ENCODE measurements at places on chromosomes 7 and 10. TPM values are rescaled to one million over a fixed set of nuclear protein-coding genes. Genes with fewer than 3 reads are reported as not detected.

FEZF1 gene
- total RNA-seq: not detected

GRID1 gene
- not detected for total RNA-seq

CPA4 gene
- not detected for total RNA-seq

DLG5 gene
- total RNA-seq: 23.1 TPM

TRIM74 gene
- 0.58 TPM for total RNA-seq

ZNF503 gene
- 2.7 TPM for total RNA-seq

CYP2C19 gene
- total RNA-seq: not detected

- H3K27ac ChIP-seq: no peak overlapping the region
- DNase-seq: no peak
- H3K36me3 ChIP-seq: no peaks in the 10 kb centered on the region
Measured at GRCh38 chr10:110013630-110014293, 6.0 kb downstream of the ADD3 start.

DNA sequence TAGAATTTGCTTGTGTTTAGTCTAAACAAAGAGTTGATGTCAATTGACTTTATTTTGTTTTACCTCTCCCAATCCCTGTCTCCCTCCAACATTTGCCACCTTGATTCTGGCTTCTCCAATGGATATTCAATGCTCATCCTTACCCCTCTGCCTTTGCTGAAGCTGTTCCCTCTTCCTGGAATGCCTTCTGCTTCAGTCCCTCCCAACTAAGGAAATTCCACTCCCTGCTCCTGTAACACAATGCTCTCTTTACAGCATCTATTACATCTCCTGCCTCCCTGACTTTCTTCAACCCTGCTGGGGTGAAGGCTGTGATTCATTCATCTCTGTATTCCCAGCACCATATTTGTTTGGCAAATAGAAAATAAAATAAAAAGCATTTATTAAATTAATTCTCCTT, 34.5 kb upstream of the TAC1 start:
- no peaks in the 10 kb centered on the region for H3K36me3 ChIP-seq
- no peaks in the 10 kb centered on the region for H3K4me1 ChIP-seq
- H3K27me3 ChIP-seq: no peaks in the 10 kb centered on the region
- no peak overlapping the region for H3K27ac ChIP-seq
- no peak for DNase-seq

GRCh38 chr10:67077376-67077775, 151.5 kb downstream of the LRRTM3 start:
- no peaks in the 10 kb centered on the region for H3K36me3 ChIP-seq
- DNase-seq: no peak
- H3K4me1 ChIP-seq: no peaks in the 10 kb centered on the region
- H3K27me3 ChIP-seq: no peaks in the 10 kb centered on the region
- no peak overlapping the region for H3K27ac ChIP-seq

DNA sequence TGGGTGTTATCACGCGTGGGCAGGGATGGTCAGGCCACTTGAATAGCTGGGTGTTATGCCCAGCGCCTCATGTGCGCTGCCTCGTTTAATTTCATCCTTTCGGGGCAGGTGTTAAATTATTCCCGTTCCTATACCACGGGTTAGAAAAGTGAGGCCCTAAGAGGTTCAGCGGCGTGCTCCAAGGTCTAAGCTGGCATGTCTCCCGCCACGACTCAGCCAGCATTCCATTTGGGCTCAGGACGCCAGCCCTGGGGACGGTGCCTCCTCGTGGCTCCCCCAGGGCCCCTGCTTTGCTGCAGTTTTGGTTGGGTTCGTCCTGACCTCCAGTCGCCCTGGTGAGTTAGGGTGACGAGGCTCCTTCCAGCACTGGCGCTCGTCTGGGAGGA, 124.5 kb downstream of the TRRAP start:
- H3K27ac ChIP-seq: no peak overlapping the region
- no peaks in the 10 kb centered on the region for H3K27me3 ChIP-seq
- no peak for DNase-seq
- H3K4me1 ChIP-seq: no peaks in the 10 kb centered on the region
- no peak overlapping the region for H3K4me3 ChIP-seq

- DNase-seq: no peak
- H3K27ac ChIP-seq: no peak overlapping the region
- H3K36me3 ChIP-seq: no peaks in the 10 kb centered on the region
- no peaks in the 10 kb centered on the region for H3K4me1 ChIP-seq
- no peak overlapping the region for H3K4me3 ChIP-seq
Measured at GRCh38 chr7:113907617-113908016, 11.2 kb downstream of the PPP1R3A start.

DNA sequence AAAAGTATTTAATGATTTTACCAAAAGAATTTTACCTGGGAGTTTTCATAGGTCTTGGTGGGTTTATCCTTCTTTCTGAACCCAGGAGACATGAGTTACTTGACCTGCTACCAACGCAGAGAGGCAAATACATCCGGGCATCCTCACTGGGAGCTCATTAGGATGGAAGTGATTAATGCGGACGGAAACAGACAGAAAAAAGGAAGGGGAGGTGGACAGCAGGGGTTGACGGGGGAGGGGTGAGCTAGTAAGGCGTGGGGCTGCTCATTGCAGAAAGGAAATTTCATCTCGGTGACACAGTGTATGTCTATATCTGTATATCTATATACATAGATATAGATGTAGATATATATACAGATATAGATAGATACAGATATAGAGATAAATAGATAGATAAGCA, 408.2 kb upstream of the ADARB2 start:
- no peaks in the 10 kb centered on the region for H3K4me1 ChIP-seq
- no peak overlapping the region for H3K27ac ChIP-seq

DNA sequence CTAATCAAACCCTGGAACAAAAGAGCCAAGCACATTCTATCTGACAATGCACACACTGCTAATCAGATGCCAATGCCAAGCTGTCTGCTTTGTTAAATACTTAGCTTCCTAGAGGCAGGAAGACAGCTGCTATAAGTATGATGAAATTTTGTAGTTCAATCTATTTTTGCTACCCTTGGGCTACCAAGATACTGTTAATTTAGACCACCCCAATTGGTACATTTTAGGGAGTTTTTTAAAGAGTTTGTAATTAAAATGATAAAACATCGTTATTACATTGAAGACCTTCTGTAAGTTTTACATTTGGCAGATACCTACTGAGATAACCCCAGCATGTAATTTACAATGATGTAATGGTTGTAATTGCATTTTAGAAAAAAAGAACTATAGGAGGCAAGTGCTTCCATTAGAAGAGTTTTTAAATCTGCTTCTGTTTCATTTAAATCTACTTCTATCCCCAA, 268.5 kb downstream of the ADK start:
- H3K27ac ChIP-seq: no peak overlapping the region
- peak; percentile 46 for DNase-seq
- no peaks in the 10 kb centered on the region for H3K27me3 ChIP-seq
- no peak overlapping the region for H3K4me3 ChIP-seq
- H3K36me3 ChIP-seq: no peaks in the 10 kb centered on the region

DNA sequence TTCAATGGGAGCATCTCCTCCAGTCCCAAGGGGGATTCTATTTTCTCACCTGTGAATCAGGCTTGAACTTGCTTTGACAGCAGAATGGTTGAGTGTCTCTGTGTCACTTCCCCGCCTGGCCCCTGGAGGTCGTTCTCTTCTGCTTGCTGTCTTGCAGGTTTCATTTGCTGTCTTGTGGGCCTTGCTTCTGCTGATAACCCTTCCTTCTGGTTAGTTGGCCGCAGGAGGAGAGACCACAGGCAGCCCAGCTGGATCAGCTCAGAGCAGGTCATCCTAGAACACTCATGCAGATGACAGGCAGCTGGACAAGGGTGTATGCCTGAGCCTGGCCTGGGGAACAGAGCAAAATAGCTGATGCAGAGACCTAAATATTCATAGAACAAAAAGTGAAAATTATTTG, 344.2 kb upstream of the ADARB2 start:
- H3K4me1 ChIP-seq: no peaks in the 10 kb centered on the region
- no peak overlapping the region for H3K4me3 ChIP-seq
- H3K27ac ChIP-seq: no peak overlapping the region
- no peaks in the 10 kb centered on the region for H3K36me3 ChIP-seq

DNA sequence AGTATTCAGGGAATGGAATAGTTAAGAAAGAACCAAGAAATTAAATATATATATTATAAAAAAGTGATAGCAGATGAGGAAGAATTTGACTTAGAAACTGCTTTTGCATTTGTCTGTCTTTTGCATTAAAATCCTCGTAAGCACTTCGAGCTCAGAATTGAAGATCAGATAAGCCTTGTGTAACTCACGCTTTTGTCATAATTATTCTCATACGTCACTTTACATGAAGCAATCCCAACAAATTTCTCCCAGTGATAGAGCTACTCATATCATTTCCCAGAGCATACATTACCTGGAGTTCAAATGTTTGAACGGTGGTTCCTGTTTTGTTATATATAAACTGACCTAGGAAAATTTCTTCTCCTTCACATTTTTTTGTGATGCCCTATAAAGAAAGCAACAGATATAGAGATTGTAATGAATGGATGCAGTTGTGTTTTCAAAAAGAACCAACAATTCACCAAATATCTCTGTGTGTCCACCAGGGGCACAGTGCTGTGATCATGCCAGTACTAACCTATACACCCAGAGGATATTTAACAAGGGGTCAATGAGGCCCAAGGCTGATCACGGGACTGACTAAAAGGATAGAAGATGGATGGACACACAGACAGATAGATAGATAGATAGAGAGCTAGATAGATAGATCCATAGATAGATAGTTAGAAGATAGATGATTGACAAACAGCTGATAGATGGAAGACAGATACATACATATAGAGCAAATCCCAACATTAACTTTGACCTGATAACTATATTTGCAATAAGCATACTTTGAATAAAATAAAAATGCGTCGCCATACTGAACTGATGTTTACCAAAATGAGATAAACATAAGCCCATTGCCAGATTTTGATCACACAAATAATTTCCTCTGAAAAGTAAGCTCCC, 9.3 kb upstream of the HUS1 start:
- H3K4me3 ChIP-seq: no peak overlapping the region
- H3K36me3 ChIP-seq: no peaks in the 10 kb centered on the region
- peaks cover 7% of the 10 kb centered on the region for H3K4me1 ChIP-seq

- H3K36me3 ChIP-seq: no peaks in the 10 kb centered on the region
- DNase-seq: no peak
- H3K4me1 ChIP-seq: peaks cover 8% of the 10 kb centered on the region
Measured at GRCh38 chr10:70335246-70335613, 47.2 kb downstream of the LRRC20 start.

DNA sequence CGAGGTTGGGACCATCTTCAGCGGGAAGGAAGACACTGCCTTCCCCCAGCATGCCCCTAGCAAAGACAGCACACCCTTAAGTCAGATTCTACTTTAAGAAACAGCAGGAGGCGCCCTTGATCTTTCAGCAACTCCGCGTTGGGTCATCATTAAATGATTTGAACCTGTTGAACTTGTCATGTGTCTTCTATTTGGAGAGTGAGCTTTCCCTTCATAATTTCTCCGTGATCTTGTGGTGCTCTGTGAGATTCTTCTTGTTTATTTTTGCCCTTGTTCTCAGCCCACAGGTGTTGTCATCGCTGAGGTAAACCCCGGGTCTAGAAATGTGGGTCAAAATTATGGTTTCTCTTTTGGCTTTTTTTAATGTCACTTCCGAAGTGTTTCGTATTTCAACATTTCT, 49.5 kb upstream of the PITRM1 start:
- no peaks in the 10 kb centered on the region for H3K36me3 ChIP-seq
- H3K4me3 ChIP-seq: no peak overlapping the region
- no peak for DNase-seq

DNA sequence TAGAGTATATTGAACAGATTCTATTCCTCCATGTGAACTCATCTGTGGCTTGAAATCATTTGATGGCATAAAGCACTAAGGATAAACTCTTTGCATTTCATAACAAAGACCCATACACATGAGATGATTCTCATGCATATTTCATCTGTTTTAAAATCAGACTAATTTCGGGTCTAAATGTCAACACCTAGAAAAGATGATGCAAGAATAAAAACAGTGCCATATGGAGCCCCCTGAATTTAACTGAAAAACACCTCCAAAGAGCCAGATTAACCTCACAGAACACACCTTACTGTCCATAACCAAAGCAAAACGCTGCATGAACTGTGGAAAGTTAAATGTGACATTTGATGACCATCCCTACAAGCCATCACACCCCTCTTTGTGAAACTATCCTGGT, 59.7 kb downstream of the ELAPOR2 start:
- no peak overlapping the region for H3K4me3 ChIP-seq
- no peaks in the 10 kb centered on the region for H3K36me3 ChIP-seq
- H3K27ac ChIP-seq: no peak overlapping the region

GRCh38 chr7:24750441-24751055, 6.7 kb downstream of the GSDME start:
- DNase-seq: no peak
- H3K36me3 ChIP-seq: no peaks in the 10 kb centered on the region
- no peaks in the 10 kb centered on the region for H3K27me3 ChIP-seq
- no peak overlapping the region for H3K27ac ChIP-seq

DNA sequence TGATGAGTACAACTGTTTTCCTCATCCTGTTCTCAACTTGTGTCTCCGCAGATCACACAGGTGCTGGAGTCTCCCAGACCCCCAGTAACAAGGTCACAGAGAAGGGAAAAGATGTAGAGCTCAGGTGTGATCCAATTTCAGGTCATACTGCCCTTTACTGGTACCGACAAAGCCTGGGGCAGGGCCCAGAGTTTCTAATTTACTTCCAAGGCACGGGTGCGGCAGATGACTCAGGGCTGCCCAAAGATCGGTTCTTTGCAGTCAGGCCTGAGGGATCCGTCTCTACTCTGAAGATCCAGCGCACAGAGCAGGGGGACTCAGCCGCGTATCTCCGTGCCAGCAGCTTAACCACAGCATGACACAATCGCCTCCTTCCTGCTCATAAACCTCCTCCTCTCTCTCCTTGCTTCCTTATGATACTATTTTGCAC, 126.7 kb upstream of the PRSS58 start:
- no peaks in the 10 kb centered on the region for H3K27me3 ChIP-seq
- H3K36me3 ChIP-seq: no peaks in the 10 kb centered on the region
- H3K4me1 ChIP-seq: no peaks in the 10 kb centered on the region
- no peak for DNase-seq
- H3K4me3 ChIP-seq: no peak overlapping the region
- no peak overlapping the region for H3K27ac ChIP-seq

DNA sequence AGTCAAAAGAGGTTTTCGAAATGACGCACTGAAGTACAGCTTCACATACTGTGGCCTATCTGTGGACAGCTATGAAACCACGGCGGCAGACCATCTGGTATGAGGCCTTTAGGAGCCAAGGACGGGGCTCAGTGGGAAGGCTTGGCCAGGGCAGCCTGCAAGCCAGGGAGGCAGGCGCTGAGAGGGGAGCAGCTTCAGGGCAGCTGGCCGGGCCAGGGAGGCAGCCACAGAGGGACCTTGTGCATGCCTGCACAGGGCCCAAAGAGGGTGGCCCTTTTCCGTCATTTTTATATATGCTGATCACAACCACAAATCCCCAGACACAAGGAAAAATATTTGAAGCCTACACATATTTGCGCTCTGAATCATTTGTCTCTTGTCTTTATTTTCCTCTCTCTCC, 13.5 kb downstream of the CALD1 start:
- no peak overlapping the region for H3K4me3 ChIP-seq
- no peak for DNase-seq
- H3K36me3 ChIP-seq: peaks cover 7% of the 10 kb centered on the region
- no peak overlapping the region for H3K27ac ChIP-seq
- peaks cover 1% of the 10 kb centered on the region for H3K4me1 ChIP-seq

GRCh38 chr10:49160814-49161213, 27.0 kb upstream of the FAM170B start:
- no peaks in the 10 kb centered on the region for H3K4me1 ChIP-seq
- H3K36me3 ChIP-seq: no peaks in the 10 kb centered on the region
- no peak for DNase-seq
- H3K27ac ChIP-seq: no peak overlapping the region
- H3K4me3 ChIP-seq: no peak overlapping the region
